Stimulated activated CD8-positive, alpha-beta memory T cell treated with anti-CD3 and anti-CD28 coated beads, Interleukin-4, amount 100 ng/mL, for 4 hours (primary cell): ENCODE measurements at places on chromosomes 16 and 17.

- peak; percentile 37 for DNase-seq
These were observed 28.4 kb downstream of the CDH13 start for GRCh38 chr16:82655072-82655714.

- no peak for DNase-seq
These were observed 7.8 kb downstream of the CDRT15 start for GRCh38 chr17:14228903-14229302.

DNA sequence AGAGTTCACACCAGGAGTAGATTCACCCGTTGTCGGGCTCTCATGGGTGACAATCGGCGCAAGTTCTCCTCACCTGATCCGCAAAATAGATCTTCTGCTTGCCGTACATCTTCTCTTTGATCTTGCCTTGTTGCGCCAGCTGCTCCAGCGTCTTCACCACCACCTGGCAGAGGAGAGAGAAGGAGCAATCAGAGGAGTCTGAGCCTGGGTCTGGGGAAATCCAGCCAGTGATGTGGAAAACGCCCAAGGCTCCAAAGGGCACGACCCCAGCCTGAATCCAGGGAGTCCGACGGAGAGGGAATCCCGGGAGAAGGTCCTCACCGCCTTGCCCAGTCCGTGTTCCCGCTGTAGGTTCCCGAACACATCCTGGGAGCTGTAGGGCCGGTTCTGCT is 393 bp downstream of the PSMC3IP start:
- no peak for DNase-seq

- DNase-seq = no peak
These were observed 62.0 kb downstream of the HAPSTR1 start for GRCh38 chr16:9153502-9153864.

GRCh38 chr16:71201054-71201453 is 29.5 kb downstream of the HYDIN start:
- DNase-seq = no peak

- no peak for DNase-seq
These were observed 11.5 kb downstream of the CENPN start for GRCh38 chr16:81018496-81018895.

GRCh38 chr16:53881371-53881770 is 177.4 kb downstream of the FTO start:
- no peak for DNase-seq

DNA sequence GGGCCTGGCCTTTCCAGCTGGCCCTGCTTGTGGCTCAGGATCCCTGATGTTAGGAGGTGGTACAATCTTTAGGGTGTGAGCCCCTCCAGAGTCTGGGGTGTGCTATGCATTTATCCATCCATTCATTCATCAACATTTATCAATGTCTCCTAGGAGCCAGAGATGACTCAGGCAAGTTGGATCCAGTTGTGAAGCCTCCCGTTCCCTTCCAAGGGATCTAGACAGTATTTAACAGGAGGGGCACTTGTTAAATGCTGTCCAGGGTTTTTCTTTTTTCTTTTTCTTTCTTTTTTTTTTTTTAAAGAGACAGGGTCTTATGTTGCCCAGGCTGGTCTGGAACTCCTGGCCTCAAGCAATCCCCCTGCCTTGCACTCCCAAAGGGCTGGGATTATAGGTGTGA is 42.0 kb upstream of the SMPD3 start:
- no peak for DNase-seq

DNA sequence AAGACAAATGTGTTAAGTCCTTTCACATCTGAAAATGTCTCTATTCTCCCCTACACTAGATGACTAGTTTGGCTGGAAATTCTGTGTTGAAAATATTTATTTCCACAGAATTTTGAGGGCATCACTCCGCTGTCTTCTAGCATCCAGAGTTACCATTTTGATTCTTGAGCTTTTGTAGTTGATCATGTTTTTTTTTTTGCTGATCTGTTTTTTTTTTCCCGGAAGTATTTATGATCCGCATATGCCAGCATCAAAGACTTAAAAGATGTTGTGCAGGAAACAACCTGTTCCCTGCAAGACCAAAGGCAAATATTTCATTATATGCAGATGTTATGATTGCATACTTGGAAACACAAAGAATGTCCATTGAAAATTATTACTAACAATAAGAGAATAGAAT is 16.7 kb downstream of the OR1D5 start:
- no peak for DNase-seq
